ENCODE measurements at places on chromosomes 3 and 15.

DNA sequence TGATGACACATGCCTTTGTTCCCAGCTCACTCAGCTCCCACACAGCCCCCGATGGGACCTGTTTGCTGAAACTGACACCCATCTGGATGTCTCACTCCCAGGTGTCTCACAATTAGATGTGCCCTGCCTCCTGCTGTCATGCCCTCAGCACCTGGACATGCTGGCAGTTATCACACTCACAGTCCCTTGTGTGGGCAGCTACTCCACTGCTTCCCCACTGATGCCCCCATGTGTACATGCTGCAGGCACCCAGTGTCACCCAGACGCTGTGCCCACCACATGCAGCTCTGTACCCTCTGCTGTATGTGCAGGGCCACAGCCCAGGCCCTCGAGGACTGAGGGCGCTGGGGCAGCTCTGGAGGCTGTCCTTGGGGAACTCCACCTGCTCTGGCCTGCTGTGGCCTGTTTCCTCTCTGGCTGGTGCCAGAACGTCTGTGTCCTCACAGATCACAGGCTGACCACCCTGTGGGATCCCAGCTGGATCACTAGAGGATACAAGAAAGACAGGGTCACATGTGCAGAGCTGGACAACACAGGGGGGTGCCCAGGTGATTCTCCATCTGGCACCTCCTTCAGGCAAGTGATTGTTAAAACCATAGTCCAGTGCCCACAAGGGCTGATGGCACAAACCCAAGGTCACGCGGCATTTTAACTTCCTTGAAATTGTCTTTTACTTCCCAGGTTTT lies 14.0 kb downstream of the C3orf22 start:
- no peak for DNase-seq

- peak; percentile 88 for DNase-seq
These were observed 196.6 kb downstream of the GAP43 start for GRCh38 chr3:115819785-115820384.

DNA sequence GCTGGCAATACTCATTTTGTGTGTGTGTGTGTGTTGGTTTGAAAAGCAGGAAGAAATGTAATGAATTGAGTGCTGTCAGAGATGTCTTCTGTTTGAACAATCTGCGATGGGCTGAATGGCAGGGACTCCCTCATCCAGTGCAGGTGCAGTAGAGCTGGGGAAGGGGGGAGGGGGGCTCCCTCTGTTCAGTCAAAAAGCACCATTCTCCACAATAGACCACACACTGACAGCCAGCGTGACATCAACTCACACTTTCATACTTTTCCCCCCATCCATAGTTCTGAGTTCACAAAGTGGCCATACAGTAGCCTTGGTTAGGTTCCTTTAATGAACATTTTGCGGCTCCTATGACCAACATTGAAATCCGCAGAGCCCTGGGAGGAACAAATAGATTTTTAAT lies 10.4 kb downstream of the SOX2 start:
- no peak for DNase-seq

DNA sequence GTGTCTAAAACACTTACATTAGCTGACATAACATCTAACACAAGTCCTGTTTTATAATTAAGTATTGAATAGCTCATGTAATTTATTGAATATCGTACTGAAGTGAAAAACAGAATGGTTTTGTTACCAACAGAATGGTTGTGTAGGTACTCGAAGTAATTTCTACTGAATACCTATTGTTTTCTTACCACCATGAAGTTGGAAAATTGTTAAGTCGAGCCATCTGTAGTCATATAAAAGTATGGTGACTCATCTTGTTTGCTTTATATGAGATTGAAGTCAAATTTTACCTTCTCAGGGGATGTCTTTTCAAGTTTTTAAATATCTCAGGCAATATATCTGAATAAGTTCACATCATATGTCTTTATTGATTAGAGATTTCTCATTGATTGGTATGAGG lies 37.6 kb downstream of the PIAS1 start:
- no peak for DNase-seq

DNA sequence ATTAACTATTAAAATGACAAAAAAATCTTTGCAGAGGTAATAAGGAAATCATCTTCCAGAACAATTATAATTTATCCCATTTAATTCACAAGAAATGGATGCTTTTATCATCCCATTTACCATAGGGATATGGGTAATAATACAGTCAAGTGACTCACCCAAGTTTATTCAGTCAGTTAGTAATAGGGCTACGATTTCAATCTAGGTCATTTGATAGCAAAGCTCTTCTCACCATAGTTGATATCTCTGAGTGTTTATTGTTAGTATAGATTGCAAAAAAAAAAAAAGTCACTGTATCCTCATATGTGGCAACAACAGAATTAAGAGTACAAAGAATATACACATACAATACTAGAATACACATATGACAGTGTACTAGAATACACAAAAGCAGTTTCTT lies 797.1 kb downstream of the ROBO1 start:
- DNase-seq = no peak

DNA sequence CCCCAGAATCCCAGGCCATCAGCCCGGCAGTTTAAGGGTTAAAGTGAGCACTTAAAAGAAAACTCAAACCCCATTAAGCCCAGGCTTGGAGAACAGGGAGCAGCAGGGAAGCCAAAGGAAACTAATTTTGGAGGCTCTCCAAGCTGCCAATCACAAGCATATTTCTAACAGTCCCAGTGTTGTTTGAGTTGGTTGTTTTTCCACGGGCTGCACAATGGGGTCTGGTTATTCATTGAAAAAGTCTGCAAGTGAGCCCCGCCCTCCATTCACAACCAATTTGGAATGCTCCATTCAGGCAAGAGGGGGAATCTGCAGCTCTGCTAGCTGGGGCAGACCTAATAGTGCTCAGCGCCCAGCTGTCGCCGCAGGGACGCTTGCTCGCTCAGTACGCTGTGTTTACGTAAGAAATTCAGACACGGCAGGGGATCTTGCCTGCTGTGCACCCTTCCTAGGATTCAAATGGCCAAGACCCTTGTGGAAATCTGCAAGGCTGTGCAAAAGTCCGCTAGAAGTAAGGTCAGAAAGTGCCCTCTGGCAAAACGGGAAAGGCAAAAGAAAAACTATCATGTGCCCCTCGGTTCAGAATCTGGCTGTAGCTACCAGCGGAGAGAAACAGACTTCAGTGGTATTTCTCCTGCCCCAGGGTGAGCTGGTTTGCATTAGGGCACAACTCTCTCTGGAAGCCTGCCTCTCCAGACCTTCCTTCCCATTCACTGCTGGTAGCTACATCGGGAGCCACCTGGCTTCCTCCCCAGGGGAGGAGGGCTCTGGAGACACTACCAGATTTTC lies 11.0 kb downstream of the ETV5 start:
- peak; percentile 100 for DNase-seq

GRCh38 chr3:184459355-184459754 lies 79.5 kb downstream of the CHRD start:
- DNase-seq = no peak

DNA sequence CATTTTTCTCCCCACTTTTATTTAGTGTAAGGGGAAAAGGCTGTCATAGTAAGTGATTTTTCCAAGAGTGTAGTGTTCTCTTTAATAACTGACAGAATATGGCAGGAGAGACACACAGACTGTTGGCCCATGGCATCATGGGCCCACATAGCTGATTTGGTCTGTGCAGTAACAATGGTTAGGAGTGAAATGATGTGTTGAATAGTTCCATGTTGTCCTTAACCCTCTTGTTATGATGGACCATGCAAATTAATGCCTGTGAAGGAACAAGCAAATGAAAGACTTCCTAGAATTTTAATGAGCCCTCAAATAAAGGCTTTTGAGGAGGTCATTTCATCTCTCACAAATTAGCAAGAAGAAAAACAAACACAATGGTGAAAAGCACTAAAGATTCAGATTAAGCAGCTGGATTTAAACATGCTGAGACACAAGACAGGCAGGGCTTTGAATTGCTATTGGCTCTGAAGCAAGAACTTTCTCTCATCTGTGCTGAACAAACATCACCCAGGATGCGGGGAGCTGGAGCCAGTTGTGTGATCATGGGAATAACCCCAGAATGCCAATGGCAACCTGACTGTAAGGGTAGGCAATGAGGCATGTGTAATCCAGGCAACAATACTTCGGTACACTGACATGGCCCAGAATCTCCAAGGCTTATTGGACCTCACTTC lies 136.7 kb upstream of the VEPH1 start:
- peak; percentile 33 for DNase-seq

DNA sequence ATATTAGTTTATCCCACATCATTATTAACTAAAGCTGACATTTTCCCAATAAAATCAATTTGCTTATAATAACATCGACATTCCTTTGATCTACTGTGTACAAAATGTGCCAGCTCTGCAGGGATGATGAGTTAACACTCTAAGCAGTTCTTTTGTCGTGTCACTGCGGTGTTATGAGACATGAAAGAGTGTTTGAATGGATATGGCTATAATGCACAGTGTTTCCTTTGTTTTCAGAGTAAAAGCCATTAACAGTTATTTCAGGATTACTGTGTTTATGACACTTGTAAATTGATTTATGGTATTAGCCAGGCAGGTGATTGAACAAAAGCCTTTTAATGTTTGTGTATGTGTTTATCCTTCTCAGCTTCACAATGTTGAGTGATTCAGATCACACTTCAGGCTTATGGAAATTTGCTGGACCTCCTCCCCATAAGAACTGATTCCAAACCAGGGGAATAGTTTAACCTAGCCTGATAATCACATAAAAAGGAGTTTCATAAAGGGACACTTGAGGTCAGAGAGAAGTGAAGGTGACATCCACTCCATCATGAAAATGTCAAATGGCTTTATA lies 115.7 kb downstream of the CHL1 start:
- DNase-seq = peak; percentile 86

- DNase-seq = no peak
These were observed 79.8 kb upstream of the FNDC3B start for GRCh38 chr3:171959532-171960089.

DNA sequence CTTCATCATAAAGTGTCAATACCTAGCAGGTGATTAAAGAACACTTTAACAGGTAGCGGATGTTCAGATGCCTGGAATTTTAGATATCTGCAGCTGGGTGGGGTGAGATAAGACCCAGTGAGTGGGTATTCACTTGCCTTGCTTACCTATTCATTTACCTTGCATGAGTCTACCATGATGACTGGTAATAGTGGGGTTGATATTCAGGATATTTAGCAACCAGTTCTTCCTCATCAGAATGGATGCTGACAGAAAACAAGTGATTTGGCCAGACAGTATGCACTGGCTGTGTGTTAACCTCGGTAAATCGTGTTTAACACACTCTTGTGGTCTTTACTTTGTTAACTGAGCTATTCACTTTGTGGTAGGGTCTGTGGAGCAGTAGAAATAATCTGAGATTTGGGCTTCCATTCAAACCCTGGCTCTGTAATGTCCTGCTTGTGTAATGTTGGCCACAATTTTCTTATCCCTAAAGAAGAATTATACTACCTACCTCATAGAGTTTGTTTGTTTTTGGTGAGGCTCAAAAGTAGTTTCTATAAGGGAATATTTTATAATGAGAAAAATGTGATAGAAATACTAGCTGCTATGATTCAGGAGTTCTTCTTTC lies 391.9 kb upstream of the TBL1XR1 start:
- DNase-seq = no peak

- no peak for DNase-seq
These were observed 1.3 kb downstream of the RHCG start for GRCh38 chr15:89494941-89495637.

DNA sequence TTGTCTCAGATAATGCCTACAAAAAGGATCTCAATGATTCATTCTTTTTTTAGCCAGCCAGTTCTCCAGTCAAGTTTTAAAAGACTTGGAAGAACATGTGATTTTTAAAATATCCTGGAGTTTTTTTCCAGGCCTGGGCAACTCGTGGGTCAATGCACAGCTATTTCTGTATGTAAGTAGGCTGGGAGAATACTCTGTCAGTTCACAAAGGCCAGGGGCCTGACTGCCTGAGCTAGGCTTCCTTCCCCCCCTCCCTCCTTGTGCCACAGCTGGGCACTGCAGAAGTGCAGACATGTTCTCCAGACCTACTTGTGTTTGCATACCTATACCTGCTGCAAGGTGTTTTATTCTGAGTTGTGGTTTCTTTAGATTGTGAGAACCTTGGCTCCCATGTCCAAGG lies 43.7 kb downstream of the CTDSPL start:
- DNase-seq = no peak
